ENCODE measurements at places on chromosomes 11 and 22.

DNA sequence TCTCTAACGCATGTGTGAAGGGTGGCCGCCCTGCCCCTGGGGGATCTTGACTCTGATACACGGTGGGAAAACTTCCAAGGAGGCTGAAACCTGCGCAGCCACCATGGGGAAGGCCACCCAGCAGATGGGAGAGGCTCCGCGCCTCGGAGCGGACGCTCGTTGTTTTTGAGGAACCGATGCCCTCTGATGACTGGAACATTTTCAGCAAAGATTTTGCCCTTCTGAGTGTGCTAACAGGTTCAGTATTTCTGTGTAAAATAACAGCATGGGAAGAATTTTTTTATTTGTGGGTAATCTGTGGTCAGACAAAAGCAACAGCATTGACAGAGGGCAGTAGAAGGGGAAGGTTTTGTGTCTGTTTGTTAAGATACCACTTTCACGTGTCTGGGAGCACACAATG, 16.7 kb downstream of the MB start:
- DNase-seq: no peak

DNA sequence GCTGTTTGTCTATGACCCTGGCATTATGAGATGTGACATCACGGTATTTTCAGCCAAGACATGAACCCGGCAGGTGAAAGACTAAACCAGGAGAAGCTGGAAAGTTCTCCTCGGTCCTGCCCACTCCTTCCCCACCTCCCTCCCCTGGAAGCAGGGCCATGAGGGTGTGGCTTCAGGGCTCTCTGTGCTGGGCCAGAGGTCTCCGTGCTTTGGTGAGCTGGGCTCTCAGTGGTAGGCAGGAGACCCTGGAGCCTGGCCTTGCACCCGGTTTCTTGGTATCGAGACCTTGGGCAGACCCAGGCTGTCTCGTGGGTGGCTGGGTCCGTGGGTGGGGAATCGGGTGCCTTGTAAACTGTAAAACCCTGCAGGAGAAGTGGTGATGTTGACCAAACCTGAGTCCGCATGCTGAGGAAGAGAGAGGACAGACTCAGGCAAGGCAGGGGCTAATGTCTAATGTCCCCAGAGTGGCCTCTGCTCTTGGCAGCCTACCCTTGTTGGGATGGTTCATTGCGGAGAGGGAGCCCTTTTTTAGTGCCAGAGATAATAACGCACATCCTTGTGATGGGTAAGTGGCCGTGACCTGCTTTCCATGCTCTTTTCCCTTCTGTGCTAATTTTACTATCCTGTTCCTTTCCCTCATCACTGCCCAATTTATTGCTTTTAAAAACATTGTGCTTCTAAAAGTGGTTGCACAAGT, 48.6 kb upstream of the PARVG start:
- DNase-seq: no peak

GRCh38 chr11:111944139-111944538, 7.0 kb downstream of the DIXDC1 start:
- DNase-seq: no peak

DNA sequence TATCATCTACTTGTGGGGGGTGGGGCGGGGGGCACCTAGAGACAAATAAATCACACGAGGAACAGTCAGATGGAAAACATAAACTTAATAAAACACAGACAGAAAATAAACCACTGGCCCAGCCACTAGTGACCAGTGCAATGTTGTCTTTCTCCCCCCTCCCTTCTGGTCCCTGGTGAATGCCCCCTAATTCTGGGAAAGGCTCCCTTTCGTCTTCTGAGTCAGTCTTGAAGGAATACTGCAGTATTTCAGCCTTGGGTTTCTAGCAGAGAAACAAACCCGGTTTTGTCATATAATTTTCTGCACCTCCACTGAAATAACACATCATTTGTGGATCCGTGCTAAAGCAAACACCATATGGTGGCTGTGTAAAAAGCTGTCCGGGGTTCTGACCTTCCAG, 101.7 kb downstream of the ABTB2 start:
- no peak for DNase-seq

DNA sequence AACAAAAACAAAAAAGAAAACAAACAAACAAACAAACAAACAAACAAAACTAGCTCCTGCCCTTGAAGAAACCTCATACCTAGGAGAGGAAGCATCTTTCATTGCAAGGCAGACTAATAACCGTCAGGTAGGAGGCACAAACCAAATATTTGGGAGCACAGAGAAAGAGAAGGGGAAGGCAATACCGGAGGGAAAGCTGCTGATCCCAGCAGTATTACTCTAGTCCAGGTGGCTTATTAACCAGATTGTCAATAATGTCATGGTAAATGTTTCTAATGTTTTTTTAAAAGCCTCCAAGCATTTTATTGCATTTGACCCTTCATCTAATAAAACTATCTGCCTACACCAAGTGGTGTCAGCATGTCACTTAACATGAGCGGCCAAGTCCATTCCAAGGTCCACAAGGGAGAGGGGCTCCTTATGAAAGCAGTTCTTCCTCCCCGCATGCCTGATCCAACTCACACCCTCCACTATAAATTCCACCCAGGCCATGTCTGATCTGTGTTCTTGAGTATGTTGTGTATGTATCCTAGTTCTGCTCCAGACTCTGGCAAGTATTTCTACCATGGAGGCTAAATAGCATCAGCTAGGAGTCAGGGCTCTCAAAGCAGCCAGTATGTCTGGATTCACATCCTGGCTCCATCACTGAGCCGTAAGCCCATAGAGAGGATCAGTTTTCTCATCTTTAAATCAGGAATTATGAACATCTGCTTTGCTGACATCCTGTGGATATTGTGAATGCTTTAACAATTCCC, 208.1 kb upstream of the TENM4 start:
- no peak for DNase-seq

DNA sequence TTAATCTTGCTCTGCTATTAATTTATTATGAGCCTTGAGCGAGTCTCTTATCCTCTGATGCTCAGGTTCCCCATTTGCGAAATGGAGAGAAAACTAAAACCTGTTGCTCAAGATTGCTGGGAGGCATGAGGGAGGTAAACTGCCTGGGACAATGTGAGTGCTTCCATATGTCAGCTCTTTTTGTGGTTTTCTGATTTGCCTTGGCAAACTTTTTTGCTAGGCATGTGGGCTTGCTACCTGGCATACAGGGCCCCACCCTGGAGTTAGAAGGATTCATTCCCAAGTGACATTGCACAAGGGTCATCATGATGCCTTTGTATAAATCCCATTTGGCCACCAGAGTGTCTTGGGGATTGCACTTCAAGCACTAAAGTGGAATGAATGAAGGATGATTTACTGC, 22.4 kb downstream of the TSPAN18 start:
- DNase-seq: no peak

DNA sequence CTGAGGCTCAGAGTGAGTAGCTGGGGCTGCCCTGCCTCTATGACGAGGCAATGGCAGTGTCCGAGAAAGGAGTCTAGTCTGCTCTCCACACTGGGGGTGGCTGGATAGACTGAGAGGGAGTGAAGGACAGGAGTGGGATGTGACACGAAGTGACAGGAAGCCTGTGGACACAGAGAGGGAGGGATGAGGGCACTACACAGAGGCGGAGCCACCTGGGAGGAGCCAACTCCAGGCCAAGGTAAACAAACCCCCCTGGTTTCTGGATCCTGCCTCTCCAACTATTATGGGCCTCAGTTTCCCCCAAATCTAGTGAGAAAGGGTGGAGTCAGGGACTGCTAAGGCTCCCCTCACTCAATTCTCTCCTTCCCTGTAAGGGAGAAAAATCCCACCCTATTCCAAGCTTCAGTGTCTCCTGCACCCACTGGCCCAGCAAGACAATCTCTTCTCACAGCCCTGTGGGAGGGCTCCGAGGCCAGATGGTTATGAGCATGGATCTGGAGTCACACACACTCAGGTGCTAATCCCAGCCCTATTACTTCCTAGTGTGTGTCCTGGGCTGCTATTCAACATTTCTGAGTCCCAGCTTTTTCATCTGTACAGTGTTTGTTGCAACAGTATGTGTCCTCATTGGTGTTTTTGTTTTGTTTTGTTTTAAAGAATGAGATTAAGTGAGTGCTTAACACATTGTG, 24.9 kb downstream of the ASPHD2 start:
- DNase-seq: no peak
